ENCODE measurements at places on chromosomes 7 and 10.

DNA sequence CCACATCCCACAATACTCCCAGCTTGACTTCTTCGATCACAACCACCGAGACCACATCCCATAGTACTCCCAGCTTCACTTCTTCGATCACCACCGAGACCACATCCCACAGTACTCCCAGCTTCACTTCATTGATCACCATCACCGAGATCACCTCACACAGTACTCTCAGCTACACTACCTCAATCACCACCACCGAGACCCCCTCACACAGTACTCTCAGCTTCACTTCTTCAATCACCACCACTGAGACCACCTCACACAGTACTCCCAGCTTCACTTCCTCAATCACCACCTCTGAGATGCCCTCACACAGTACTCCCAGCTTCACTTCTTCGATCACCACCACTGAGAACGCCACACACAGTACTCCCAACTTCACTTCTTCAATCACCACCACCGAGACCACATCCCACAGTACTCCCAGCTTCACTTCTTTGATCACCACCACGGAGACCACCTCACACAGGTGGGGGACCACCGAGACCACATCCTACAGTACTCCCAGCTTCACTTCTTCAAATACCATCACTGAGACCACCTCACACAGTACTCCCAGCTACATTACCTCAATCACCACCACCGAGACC is 8.6 kb downstream of the MUC3A start:
- peak overlapping the region; percentile 13 for H3K4me3 ChIP-seq
- peaks cover 5% of the 10 kb centered on the region for H3K36me3 ChIP-seq
- no peak overlapping the region for H3K27ac ChIP-seq
- no peaks in the 10 kb centered on the region for H3K27me3 ChIP-seq
- no peaks in the 10 kb centered on the region for H3K4me1 ChIP-seq

DNA sequence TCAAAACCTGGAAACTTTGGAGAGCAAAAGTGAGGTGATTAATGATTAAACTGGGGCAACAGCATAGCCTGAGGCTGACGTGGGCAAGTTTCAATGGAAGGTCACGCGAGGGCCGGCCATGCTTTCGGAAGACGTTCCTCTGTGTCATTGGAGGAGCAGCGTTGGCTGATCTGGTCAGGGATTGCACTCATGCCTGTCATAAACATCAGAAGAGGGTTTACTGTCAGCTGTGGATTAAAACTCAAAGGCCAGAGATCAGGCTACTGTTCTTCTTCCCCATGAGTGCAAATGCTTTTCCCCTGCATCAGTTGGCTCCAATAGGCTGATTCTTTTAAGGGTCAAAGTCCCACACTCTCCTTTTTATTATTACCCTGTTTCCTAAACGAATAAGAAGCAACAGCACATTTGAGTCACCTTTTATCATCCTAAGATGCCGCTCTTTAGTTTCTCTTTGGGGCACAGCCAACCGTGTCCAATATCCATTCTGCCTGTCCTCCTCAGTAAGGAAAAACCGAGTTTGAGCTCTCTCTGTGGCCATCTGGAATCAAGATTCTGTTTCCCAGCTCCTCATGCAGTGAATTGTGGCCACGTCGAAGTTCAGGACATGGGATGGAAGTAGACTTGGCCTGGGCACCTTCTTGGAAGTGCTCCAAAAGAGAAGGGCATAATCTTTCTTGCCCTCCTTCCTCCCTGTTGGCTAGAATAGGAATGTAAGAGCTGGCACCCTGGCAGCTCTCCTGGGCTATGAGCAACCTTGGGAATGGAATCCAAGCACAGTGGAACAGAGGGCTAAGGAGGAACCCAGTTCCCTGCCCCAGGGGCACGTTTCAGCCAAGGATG is 62.5 kb upstream of the INSIG1 start:
- H3K27ac ChIP-seq: no peak overlapping the region
- no peak overlapping the region for H3K4me3 ChIP-seq
- no peaks in the 10 kb centered on the region for H3K4me1 ChIP-seq

DNA sequence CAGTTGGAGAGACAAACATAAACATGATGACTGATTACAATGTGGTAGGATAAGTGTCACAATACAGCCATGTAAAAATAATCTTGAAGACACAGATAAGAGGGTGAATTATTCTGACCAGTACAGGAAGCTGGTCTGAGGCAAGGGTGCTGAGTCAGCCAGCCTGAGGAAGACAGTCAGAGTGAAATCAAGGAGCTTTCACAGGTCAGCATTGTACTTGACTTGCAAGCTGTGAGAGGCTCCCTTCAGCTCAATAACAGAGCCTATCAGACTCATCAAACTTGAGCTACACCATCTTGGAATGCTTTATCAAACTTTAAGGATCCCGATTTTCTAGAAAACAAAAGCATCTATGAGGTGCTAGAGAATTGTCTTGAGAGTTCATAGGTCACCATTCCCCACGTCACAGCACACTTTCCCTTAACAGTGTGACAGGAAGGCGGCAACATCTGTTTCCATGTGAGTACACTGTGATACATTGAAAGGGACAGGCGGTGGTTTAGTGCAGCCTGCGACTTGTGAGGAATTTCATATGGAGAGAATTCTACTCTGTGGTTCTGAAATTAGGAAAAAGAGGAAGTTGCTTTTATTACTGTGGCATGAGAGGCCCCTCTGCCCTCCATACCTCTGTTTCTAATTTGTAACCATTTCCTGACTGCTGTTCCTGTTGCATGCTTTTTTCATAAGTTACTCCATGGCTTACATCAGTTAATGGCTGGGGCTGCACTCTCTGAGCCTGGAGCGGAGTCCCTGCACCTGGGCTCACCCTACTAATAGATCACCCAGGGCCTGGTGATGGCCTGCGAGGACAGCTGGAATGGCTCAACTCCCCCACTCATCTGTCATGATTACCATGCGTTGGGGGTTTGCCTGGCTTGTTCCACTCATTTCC is 417.1 kb downstream of the SUGCT start:
- no peaks in the 10 kb centered on the region for H3K27me3 ChIP-seq
- H3K4me1 ChIP-seq: no peaks in the 10 kb centered on the region
- peak; percentile 16 for DNase-seq
- H3K36me3 ChIP-seq: no peaks in the 10 kb centered on the region
- H3K4me3 ChIP-seq: no peak overlapping the region

DNA sequence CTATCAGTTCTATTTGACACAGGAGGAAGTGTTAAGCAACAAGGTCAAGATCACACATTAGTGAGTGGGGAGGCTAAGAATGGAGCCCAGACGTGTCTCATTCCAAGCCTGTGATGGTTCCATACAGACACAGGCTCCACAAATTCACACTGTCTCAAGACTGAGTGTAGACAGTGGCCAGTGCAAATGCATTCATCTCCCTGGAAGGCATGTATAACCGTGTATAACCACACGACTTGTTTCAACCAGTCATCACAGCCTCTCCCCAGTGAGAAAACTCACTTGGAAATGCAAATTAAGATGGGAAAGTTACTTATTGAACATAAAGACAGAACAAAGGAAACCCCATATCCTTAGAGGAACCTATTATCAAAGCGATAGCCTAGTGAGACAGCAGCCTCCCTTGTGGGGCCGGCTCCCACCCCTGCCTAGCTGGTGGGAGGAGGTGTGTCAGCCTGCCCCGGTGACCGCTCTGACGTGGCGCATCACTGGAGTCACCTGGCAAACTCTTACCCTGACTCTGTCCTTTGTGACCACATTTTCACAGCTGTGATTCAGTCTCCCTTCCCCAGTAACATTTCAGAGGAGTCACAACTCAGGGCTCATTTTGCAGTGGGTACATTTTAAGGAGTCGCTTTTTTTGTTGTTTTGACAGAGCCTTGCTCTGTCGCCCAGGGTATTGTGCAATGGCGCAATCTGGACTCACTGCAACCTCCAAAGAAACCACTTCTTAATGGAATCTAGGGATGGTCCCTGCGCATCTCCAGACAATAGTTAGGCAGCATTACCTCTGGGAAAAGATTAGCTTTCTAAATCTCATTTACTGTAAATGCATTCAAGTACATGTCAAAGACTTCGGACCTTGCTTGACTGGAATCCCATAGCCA is 126.6 kb upstream of the PARD3 start:
- peaks cover 13% of the 10 kb centered on the region for H3K4me1 ChIP-seq
- H3K27me3 ChIP-seq: no peaks in the 10 kb centered on the region
- H3K36me3 ChIP-seq: no peaks in the 10 kb centered on the region
- DNase-seq: no peak
- no peak overlapping the region for H3K4me3 ChIP-seq

DNA sequence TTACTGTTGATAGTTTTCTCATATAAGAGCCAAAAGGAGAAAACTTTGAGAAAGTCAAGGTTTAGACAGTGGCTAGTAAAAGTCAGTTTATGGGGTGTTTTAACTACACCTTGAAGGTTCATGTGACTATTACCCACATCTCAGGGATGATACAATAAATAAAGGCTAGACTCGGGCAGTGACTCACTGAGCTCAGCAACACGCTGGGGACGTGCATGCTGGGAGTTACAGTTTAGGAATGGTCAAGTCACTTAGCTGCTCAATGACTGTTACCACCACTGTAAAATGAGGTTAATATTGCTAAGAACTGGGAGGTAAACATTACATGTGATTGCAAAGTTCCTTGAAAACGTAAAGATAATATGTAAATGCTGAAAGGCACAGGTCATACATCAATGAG is 1254.4 kb upstream of the PHF14 start:
- H3K4me1 ChIP-seq: no peaks in the 10 kb centered on the region
- H3K4me3 ChIP-seq: no peak overlapping the region
- no peak for DNase-seq
- H3K27ac ChIP-seq: no peak overlapping the region
- H3K36me3 ChIP-seq: no peaks in the 10 kb centered on the region

DNA sequence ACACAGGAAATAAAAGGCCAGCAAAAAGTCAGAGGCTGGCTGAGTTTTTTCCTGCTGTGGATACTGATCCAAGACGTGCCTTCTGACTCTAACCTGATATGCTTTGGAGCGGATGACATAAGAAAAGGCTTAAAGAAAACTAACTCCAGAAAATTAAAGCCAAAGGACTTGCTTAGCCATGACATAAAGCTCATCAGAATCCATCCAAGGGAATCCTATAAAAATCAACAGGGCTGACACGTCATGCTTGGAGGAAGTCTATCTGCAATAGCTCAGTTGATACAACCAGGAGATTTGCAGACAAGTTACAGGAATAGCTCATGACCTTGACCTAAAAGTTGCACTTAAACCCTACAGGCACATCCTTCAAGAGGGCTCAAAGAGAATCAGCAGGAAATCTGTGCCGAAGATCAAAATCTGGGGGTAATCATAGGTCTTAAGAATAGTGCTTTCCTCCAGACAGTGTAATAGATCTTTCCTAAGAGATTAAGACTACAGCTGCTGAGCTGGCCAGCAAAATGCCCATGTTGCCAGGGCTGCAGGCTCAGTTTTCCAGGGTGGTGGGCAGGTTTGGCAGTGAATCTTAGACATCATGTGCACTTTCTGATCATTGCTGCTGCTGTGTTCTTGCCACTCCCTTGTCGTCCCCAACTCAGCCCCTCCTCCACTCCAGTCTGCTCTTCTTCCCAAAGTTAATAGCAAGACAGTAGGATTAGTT is 111.5 kb upstream of the SVIL start:
- no peak overlapping the region for H3K27ac ChIP-seq
- H3K27me3 ChIP-seq: no peaks in the 10 kb centered on the region

DNA sequence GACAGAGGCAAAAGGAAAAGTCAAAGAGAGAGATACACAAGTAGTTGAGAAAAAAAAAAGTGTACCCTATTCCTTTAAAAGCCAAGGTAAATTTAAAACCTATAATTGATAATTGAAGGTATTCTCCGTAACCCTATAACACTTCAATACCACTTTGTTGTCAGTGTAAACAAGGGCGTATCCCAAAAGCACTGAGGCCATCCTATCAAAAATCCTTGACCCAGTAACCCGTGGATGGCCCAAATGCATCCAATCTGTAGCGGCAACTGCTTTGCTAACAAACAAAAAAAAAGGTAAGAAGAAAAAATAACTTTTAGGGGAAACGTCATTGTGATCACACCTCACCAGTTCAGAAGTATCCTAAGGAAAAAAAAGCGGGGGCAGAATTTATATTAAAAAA is 5.1 kb upstream of the NAPEPLD start:
- no peak overlapping the region for H3K27ac ChIP-seq
- no peaks in the 10 kb centered on the region for H3K27me3 ChIP-seq
- DNase-seq: no peak
- no peaks in the 10 kb centered on the region for H3K36me3 ChIP-seq
- no peaks in the 10 kb centered on the region for H3K4me1 ChIP-seq

- no peak overlapping the region for H3K4me3 ChIP-seq
- H3K27ac ChIP-seq: no peak overlapping the region
- no peaks in the 10 kb centered on the region for H3K4me1 ChIP-seq
These were observed 187.6 kb upstream of the ITGB1 start for GRCh38 chr10:33145451-33146188.

DNA sequence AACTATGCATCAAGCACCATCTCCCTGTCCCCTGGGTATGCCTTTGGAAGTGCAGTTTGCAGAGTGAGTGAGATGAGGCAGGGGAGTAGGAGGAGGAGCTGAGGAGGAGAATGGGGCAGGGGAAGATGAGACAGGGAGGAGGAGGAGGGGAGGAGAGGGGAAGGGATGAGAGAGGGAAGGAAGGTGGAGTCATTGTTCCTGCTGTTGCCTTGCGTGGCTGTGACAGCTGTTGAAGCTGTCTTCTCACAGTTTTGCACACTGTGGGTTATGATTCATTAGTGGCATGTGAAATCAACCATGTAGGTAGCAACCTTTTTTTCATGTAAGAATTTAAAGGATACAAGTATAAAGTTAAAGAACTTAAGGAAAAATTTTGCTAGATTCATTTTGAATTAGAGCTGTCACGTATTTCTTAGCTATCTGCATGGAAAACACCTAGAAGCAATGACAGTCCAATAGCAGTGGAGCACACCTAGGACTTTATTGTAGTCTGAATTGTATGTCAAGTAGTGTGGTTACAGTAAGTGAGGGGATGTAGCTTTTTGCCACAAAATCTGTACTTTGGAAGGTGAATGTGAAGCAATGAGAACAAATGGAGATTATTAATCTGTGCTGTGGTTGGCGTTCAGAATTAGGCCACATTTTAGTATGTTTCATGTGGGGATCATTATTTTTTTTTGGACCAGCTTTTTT is 21.7 kb downstream of the CCM2 start:
- DNase-seq: peak; percentile 14
- H3K36me3 ChIP-seq: no peaks in the 10 kb centered on the region
- no peaks in the 10 kb centered on the region for H3K4me1 ChIP-seq
- H3K27ac ChIP-seq: no peak overlapping the region

Data from mesendoderm (in vitro differentiated cells).